ENCODE measurements at places on chromosomes 6 and 20.

GRCh38 chr20:7693761-7694160 is 246.5 kb downstream of the HAO1 start:
- no peak for DNase-seq

- no peak for DNase-seq
Observed at GRCh38 chr6:8113131-8113654, 10.8 kb upstream of the EEF1E1 start.

DNA sequence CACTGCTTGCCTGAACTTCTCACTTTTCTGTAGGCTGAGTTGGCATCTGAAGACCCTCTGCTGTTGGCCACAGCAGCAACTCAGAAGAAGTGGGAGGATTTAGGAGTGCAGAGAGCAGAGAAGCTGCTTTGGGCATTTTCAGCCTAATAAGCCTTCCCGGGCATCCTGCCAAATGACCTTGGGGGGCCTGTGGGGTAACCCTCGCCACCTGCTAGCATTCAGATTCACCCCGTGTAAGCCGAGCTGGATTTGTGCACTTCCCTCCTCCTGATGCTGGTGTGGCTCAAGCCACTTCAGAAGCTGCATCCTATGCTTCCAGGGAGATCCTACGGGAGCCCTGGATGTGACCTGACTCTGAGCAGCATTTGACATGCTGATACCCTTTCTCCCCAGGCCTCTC is 114.8 kb downstream of the LRFN2 start:
- no peak for DNase-seq

GRCh38 chr6:139941826-139942225 is 567.4 kb upstream of the CITED2 start:
- no peak for DNase-seq
